GM03348 (cell line): ENCODE measurements at places on chromosomes 12 and 14.
A peak's percentile ranks its signal among the peaks of the same experiment; 100 is the strongest.

DNA sequence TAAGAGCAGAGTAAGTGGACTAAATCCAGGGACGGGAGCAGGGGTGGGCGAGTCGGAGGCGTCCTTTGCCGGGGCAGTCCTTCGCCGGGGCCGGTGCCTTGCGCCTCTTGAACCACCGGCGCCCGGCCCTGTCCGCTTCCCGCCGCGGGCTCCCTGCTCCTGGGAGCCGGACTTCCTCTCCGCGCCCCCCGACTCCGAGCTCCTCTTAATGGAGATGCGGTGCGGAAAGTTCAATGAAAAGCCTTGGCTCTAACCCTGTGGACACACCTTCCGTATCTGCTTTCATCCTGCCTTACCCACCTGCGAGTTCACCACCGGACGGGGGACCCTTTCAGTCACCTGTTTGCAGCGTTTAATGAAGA is 412 bp downstream of the FGFR1OP2 start:
- DNase-seq, result peak; percentile 38

- no peak for DNase-seq
These were observed 233.1 kb downstream of the FOXG1 start for GRCh38 chr14:28999656-29000055.

- DNase-seq, result no peak
These were observed 8.1 kb upstream of the RABGGTA start for GRCh38 chr14:24279301-24280186.

GRCh38 chr14:105748204-105748578 is 221.8 kb downstream of the TMEM121 start:
- DNase-seq, result no peak

GRCh38 chr12:70691018-70691672 is 53.9 kb upstream of the PTPRB start:
- no peak for DNase-seq
